ENCODE measurements at places on chromosomes 16 and 17. TPM values are rescaled to one million over a fixed set of nuclear protein-coding genes. Genes with fewer than 3 reads are reported as not detected.

The NACA2 gene
- not detected for polyA plus RNA-seq

The ITGB4 gene
- polyA plus RNA-seq, result 1.4 TPM

GRCh38 chr17:43463241-43463640 is 20.5 kb upstream of the DHX8 start:
- DNase-seq, result no peak

The EVPL gene
- 1.6 TPM for polyA plus RNA-seq

The CMTM1 gene
- polyA plus RNA-seq, result 0.50 TPM

DNA sequence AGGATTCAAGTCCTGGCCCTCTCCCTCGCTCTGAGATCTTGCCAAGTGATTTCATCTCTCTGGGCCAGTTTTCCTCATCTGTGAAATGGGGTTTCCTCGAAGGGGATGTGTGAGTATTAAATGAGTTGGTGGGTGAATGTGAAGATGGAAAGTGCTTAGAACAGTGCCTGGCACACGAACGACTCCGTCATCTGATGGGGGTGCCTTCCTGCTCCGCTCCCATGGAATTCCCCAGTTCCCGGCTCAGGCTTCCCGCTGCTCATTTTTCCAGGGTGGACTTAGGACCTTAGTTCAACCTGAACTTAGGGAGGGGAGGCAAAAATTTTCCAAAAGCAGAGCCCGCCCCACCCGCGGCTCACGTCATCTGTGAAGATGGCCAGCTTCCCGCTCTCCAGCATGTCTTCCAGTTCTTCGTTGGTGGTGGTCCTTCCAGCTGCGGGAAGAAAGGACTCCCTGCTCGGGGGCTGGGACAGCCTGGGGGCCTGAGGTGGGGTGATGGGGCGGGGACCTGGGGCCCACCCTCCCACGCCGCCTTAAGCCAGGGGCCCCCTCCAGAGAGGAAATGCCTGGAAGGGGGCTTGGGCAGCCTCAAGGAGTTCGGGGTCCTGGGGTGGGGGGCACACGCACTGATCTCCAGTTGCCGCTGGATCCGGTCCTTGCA is 11.4 kb downstream of the HSD3B7 start:
- DNase-seq, result no peak

Data from naive thymus-derived CD8-positive, alpha-beta T cell (primary cell).